ENCODE measurements at places on chromosomes 4 and X. TPM values are rescaled to one million over a fixed set of nuclear protein-coding genes. Genes with fewer than 3 reads are reported as not detected.

The POF1B gene
- 3.0 TPM for total RNA-seq

The SLC6A14 gene
- total RNA-seq: not detected

The AREG gene
- total RNA-seq: 23.9 TPM

The PNMA6A gene
- 4.2 TPM for total RNA-seq

The PRKG2 gene
- 0.67 TPM for total RNA-seq

The KIT gene
- 0.02 TPM for total RNA-seq

The SCOC gene
- total RNA-seq: 28.6 TPM

The AR gene
- total RNA-seq: 3.6 TPM

The FAAH2 gene
- 0.06 TPM for total RNA-seq

The STS gene
- total RNA-seq: 2.0 TPM

The MOB1B gene
- total RNA-seq: 5.0 TPM

The HSD17B13 gene
- 0.05 TPM for total RNA-seq

The GPRASP2 gene
- 4.8 TPM for total RNA-seq

The FGG gene
- 5.4 TPM for total RNA-seq

The NHS gene
- total RNA-seq: 2.6 TPM

The RBM47 gene
- total RNA-seq: 36.7 TPM

The USP17L29 gene
- not detected for total RNA-seq

The PLS3 gene
- 178 TPM for total RNA-seq

The SMS gene
- total RNA-seq: 203 TPM

The CLDN34 gene
- total RNA-seq: not detected

The ATP2B3 gene
- total RNA-seq: 0.13 TPM

The CT47C1 gene
- not detected for total RNA-seq

The CDS1 gene
- total RNA-seq: 0.62 TPM

The PABPC1L2A gene
- total RNA-seq: not detected

The UCHL1 gene
- 837 TPM for total RNA-seq

The GPR101 gene
- total RNA-seq: not detected

The AADAT gene
- 9.6 TPM for total RNA-seq

The DKK2 gene
- not detected for total RNA-seq

The COX7B gene
- 554 TPM for total RNA-seq

The LUZP4 gene
- total RNA-seq: not detected

Data from A549 treated with dexamethasone at 1 μM for 4 hours (cell line).